ENCODE measurements at places on chromosomes 16 and 17.

GRCh38 chr17:44952946-44953475, 5.4 kb upstream of the KIF18B start:
- no peak for DNase-seq

- no peak for DNase-seq
Observed at GRCh38 chr16:9843424-9844018, 338.7 kb downstream of the GRIN2A start.

GRCh38 chr16:79008869-79009179, 591.7 kb downstream of the MAF start:
- no peak for DNase-seq

- no peak for DNase-seq
Observed at GRCh38 chr16:26120729-26121128, 429.0 kb downstream of the HS3ST4 start.

DNA sequence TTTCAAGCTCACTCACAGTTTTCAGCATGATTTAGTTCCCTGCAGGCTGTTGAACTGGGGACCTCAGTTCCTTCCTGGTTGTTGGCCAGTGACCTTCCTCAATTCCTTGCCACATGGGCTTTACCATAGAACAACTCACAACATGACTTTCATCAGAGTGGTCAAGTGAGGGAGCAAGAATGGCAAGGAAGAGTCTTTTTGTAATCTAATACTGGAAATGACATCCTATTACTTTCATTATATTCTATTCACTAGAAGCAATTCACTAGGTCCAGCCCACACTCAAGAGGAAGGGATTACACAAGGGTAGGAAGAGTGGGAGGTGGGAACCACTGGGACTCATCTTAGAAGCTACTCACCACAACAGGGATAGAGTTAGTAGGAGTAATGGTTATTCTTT, 57.6 kb downstream of the SYT17 start:
- no peak for DNase-seq

DNA sequence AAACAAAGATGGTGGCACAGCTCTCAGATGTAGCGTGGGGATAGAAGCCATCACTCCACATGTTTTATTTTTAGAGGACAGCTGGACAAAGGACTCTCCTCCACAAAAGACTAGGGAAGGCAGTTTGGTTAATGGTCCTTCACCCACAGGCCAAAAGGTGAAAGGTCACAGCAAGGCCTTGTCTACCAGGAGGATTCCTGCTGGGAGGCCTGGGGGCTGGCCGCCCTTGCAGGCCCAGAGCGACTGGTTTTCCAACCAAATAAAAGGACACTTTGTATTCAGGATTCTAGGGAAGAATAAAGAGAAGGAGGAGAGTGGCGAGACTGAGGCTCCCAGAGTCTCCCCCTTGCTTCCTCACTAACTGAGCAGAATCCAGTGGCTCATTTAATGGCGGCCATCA, 94.3 kb downstream of the AXIN2 start:
- no peak for DNase-seq

DNA sequence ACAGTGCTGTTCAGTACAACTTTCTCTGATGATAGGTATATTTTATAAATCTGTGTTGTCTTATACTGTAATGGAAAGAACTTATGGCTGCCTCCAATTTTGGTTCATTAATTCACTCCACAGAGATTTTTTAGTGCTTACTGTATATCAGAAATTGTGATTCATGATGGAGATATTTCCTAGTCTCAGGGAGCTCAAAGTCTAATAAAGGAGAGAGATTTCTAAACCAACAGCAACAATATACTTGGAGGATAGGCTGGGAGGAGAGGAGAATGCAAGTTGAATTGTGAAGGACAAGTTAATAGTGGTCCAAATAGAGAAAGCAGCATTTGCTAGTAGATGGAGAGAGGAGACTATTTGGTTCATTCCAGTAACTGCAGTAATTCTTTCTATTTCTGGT, 63.5 kb downstream of the TANC2 start:
- no peak for DNase-seq

GRCh38 chr17:3915995-3916696, at the start of gene P2RX1:
Gene P2RX1 (minus strand): TSS chr17:3916465. CDS start chr17:3916225, 240 bp downstream.
- DNase-seq = no peak

DNA sequence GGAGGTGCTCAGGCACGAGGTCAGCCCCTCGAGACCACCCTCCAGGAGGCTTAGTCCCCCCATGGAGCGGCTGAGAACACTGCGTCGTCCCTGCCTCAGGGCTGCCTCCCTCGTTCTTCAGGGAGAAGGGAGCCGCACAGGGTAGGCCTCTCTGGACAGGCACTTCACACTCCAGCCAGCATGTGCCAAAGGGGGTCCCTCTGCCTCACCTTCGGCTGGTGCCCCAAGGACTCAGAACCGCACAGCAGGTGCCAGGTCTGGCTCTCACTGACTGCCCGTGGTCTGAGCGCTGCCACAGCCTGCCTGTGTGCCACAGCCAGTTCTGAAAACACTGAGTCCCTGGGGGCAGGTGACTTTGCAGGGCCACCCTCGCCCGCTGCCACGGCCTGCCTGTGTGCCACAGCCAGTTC, 7.1 kb downstream of the P2RX5 start:
- DNase-seq = no peak

- DNase-seq = no peak
Observed at GRCh38 chr17:82887255-82888164, 47.7 kb upstream of the ZNF750 start.

- DNase-seq = no peak
Observed at GRCh38 chr17:48641541-48642058, 15.4 kb upstream of the HOXB9 start.

GRCh38 chr17:83106056-83106588, 26.7 kb downstream of the METRNL start:
- DNase-seq = no peak

DNA sequence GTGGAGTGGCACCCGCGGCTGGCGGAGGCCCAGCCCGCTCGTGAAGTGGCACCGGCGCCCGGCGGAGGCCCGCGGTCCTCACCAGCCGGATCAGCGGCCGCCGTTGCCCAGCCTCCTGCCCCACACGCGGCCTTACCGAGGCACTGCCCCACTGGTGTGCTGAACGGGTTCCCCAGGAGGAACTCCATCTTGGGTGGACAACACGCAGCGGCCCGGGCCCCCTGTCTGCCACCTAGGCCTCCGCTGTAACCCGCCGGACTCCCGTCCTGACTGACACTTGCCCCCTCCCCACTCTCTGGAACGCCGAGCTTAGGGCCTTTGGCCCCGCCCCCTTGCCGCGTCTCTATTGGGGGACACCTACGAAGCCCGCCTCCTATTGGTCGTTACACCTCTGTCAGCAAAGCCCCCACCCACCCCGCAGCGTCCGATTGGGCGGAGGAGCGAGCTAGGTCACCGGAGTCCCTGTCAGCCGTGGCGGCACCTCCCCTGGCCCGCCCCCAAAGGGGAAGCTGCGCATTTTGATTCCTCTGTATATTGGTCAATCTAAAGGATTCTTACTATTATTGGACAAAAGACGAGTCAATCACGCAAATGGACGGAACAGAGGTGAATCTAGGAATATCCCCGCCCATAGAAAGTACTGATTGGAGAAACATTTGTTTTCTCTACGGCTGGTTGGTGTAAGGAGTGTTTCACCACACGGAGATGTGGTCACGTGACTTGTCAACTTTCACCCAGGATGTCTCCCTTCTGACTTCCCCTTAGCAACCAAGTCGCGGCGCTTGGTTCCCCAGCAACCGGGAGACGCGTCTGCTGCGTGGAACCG, at the start of the genes DRC3 and TOM1L2:
TSS of gene DRC3 (plus strand) at position 737 of the 826 bp plus-strand sequence. CDS start 4,737 bp downstream, outside the sequence.
TSS of gene TOM1L2 (minus strand) at position 275 of the 826 bp plus-strand sequence. CDS start at position 188, 87 bp downstream.
- DNase-seq = peak; percentile 99

GRCh38 chr16:89395150-89396142, 94.9 kb downstream of the ANKRD11 start:
- no peak for DNase-seq

- DNase-seq = no peak
Observed at GRCh38 chr17:40828454-40829044, 6.1 kb upstream of the KRT10 start.

DNA sequence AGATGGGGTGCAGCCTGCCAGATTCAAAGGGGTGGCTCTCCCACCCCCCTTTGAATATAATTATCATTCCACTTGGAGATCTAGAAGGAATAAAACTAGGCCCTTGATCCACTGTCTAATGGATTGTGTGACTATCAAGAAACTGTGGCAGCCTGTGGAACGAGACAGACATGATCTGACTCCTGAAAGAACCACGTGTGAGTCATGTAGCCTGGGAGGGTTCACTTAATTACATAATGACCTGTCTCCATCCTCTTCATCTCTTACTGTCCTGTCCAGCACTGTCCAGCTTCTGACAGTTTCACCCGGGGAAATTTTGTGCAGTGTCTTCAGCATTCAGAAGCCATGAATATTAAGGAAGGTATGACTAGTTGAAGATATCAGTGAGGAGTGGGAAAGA, 43.3 kb upstream of the CDH13 start:
- DNase-seq = no peak

GRCh38 chr16:71205482-71206131, 24.9 kb downstream of the HYDIN start:
- no peak for DNase-seq

DNA sequence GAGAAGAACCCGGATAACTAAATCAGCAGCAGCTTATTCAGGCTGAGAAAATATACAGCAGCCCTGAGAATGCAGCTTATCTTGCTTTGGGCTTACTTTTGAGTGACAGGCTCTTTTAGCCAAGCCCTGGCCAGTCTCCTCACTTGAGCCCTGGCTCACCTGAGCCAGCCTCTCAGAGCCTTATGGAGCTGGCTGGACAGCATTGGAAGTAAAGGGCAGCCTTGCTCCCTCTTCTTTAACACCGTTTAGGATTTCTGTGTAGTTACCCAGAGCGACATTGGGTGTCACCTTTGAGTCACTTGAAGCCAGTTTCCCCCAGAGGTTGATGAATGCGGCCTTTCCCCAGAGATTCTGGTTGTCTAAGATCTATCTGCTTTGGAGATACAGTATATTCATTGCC, 7.7 kb upstream of the NPIPB2 start:
- peak; percentile 1 for DNase-seq

GRCh38 chr16:58034128-58034685, 8.7 kb downstream of the MMP15 start:
- DNase-seq = no peak

DNA sequence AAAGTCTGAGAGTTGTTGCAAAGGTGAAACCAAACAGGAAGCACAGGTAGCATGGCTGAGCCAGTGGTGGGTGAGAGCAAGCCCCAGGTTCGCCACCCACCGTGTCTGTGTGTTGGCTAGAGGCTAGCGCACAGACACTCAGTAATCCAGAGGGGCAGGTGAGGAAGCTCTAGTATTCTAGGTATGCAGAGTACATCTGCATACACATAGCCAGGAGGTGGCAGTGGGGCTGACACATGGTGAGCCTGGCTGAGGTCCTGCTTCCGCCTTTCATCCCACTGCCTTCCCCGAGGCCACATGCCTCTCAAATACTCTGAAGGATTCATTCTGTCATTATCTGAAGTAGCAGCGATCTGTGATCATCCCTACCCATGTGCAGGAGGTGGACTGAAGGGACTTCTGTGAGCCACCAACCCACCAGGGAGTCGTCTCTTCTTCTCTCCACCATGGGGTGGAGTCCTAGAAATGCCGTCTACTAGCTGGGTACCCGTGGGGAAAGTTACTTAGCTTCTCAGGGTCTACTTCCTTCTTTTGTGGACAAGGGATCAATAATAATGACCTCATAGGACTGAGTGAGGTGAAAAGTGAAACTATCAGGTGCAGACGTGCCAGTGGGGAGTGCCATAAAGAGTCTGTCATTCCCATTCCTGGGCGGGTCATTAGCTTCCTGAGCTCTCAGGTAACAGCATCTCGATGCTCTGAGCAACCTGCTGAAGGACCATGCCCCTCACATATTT, 36.0 kb upstream of the ICAM2 start:
- DNase-seq = no peak

DNA sequence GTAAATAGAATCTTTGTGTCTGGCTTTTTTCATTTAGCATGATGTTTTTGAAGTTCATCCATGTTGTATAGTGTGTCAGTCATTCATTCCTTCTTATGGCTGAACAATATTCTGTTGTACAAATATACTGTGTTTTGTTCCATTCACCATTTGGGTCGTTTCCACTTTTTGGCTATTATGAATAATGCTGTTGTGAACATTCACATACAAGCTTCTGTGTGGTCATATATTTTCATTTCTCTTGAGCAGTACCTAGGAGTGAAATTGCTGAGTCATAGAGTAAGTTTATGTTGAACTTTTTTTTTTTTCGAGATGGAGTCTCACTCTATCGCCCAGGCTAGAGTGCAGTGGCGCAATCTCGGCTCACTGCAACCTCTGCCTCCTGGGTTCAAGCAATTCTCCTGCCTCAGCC, 32.3 kb upstream of the TAOK1 start:
- DNase-seq = no peak

DNA sequence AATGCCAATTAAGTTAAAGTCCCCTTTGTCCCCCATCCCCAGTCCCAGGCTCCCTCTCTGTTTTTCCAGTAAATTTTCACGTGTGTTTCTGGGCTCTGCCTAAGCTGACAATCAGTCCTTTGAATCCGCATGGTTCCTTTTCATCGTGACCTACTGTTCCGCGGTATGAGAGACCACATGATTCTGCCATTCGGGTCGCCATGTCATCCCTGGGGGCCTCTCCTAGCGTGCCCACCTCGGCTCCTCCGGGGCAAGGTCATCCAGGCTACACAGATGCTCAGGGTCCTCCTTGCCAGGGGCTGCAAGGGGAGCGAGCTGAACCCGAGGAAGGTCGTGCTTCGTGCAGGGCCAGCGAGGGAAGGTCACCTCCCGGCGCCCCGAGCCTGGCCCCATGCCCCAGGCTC, 157.6 kb downstream of the RAB11FIP4 start:
- DNase-seq = no peak

DNA sequence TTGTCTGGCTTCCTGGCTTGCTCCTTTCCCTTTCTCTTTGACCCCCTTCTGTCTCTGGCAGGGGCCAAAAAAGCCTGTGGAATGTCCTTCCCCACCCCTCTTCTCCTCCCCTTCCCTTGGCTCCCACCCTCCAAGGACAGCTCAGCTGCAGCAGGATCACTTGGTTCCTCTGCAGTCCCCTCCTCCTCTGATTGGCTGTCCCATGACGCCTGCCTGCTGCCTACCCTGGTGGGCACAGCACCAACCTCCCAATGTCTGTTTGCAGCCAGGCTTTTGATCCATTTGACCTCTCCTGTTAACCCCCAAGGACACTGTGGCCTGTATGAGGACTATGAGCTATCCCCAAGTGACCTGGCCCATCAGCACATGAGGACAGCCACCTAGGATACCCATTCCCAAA, 14.8 kb upstream of the MTMR4 start:
- no peak for DNase-seq

DNA sequence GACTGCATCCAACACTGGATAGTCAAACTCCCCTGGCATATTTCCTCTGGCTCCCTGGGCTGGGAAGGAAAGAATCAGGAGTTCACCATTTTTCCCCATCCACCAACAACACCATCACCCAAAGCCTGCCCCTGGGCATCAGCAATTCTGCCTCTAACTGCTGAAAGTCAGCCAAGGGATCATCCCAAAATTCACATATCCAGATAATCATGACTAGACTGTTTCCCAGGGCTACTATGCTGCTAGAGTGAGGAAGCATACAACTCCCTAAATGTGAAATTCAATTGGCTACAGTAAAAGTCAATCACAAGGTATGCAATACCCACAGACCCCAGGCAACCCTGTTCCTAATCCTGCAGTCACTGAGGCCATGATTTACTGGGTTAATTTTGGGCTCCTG, 230.6 kb downstream of the C16orf95 start:
- DNase-seq = no peak
